ENCODE measurements at places on chromosomes 16 and 17.

DNA sequence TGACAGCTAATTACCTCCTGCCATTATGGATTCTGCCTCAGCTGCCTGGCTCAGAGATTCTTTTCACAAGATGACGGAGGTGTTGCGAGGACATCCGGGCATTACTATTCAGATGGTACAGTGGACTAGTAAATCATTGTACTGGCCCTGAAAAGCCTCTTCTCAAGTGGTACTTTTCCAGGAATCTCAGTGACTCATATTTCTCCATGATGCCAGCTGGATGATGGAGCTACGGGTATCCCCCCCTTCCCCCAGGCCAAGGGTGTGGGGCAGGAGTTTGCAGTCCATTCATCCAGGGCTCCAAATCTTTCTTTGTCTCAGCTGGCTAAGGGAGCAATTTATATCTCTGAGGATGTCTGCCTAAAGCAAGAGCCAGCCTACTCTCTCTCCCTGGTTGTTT lies 107.7 kb upstream of the GPR139 start:
- DNase-seq: no peak

DNA sequence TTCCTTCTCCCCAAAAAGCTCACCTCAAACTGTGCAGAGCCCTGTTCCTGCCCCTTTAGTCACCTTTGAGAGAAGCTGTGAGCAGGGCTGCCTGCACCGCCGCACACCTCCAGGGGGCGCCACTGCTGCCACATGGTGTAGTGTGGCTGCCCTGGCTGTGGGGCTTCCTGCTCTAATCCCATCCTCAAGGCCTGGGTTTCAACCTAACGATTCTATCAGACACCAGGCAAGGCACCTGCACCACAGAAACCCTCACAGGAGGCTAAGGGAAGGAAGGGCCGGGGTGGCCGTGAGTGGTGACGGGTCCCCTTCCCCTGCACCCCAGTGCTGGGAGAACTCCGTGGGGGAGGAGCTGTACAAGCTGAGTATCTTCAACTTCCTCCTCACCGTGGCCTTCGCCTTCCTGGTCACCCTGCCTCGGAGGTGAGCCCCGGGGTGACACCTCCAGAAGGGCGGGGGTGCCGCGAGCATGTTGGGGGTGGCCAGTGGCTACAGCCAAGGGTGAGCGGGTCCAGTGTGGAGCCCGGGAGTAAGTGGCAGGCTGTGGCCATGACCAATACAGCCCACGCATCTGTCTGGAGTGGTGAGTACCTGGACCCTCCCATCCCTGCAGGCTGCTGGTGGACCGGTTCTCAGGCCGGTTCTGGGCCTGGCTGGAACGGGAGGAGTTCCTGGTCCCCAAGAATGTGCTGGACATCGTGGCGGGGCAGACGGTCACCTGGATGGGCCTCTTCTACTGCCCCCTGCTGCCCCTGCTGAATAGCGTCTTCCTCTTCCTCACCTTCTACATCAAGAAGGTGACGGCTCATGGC lies 7.0 kb downstream of the TMC8 start:
- peak; percentile 72 for DNase-seq

GRCh38 chr16:89037261-89038152 lies 56.1 kb upstream of the ACSF3 start:
- DNase-seq: peak; percentile 53

DNA sequence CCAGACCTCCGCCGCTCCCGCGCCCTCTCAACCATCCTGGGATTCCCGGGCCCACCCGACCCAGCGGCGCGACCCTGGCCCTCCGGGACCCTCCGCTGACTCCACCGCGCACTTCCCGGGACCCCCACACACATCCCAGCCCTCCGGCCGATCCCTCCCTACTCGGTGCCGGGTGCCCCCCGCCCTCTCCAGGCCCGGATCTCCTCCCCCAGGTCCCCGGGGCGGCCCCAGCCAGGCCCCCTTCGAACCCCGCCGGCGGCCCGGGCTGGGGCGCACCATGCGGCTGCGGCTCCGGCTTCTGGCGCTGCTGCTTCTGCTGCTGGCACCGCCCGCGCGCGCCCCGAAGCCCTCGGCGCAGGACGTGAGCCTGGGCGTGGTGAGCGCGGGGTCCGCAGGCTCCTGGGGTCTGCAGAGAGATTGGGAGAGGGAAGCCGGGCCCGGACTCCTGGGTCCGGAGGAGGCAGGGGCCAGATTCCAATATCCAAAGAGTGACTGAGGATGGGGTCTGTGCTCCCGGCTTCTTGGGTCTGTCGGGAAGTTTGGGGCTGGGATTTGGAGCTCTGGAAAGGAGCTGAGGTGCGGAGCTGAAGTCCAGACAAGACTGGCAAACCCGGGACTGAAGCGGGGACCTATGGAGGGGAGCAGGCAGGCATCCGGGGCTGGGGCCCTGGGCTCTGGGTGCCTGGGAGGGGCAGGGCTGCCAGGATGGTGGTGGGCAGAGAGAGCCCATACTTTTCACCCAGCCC lies 453 bp downstream of the MMP25 start:
- peak; percentile 32 for DNase-seq

GRCh38 chr17:4450710-4451316 lies 17.1 kb downstream of the SPNS3 start:
- no peak for DNase-seq

Measured in B cell (primary cell).